ENCODE measurements at places on chromosomes 4 and X.

- no peak for DNase-seq
Measured at GRCh38 chrX:16839852-16840460, 30.2 kb downstream of the RBBP7 start.

DNA sequence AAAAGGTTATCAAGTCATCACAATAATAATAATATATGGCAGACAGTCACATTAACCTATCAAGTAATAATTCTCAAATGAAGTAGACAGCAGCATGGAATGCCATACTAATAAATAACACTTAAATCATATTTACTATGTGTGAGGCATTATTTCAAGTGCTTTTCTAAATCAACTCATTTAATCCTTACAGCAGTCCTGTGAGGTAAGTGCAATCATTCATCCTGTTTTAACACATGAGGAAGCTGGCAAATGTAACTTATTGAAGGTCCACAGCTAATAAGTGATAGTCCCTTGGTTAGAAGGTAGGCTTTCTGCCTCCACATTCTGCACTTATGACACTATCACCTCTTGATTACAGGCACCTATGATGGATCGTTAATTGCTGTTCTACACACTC is 24.5 kb downstream of the GABRA4 start:
- DNase-seq: no peak

DNA sequence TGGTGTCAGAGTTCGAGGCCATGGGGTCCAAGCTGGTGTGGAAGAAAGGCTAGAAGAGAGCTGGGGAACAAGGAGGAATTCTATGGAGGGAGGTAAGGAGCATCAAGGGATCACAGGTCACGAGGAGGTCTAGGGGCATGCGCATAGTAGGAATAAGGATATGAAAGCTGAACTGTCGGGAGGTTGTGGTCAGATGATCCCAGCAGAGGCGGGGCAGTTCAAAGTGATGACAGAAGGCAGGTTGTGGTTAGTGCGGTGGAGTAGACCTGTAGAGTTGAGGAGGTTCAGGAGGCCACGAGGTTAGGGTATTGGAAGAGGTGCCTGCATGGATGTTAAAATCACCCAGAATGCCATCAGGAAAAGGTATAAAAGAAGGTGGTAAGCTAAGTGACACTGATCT is 156.3 kb downstream of the TMEM164 start:
- no peak for DNase-seq

GRCh38 chrX:10819973-10820372 is 199.6 kb upstream of the MID1 start:
- no peak for DNase-seq

GRCh38 chrX:122440832-122441231 is 743.2 kb upstream of the GRIA3 start:
- no peak for DNase-seq

- DNase-seq: no peak
Measured at GRCh38 chr4:57071326-57071725, 38.9 kb downstream of the IGFBP7 start.

GRCh38 chrX:67564475-67564874 is 20.7 kb downstream of the AR start:
- no peak for DNase-seq

GRCh38 chr4:180637616-180638015 is 1605.6 kb upstream of the TENM3 start:
- no peak for DNase-seq

DNA sequence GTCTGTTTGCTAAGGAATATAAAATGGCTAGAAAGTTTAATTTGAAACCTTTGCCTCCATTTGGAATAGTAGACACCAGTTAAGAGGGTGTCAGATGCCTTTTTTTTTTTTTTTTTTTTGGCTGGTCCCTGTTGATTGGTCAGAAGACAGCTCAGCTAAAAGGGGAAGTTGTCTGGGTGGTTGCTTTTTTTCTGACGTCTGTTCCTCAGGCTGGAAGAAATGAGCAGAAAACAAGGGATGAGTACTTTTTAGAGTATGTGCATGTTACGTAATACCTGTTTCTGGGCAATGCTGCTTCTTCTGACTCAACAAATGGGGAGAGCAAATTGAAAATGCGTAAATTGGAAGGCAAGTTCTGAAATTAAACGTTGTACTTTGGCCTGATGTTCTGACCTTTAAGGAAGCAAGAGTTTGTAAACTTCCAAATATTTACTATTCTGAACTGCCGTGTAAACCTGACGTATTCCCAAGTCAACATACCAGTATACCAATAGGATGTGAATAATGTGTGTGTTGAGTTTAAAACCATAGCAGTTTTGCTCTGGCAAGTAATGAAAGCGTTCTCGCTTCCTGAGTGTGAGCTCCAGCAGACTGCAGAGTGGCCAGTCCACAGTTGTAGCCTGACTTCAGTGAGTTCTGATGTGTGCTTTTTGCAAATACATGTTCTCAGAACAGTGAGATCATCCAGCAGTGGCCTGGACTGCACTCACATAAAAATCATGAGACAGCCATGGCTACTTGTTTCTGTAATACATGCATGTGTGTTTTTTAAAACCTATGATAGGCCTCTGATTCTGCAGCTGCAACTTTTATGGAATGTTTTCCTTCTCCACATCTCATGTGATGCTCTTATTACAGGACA is 1.7 kb downstream of the SAT1 start:
- DNase-seq: no peak

GRCh38 chr4:11503166-11503565 is 74.5 kb upstream of the HS3ST1 start:
- no peak for DNase-seq

DNA sequence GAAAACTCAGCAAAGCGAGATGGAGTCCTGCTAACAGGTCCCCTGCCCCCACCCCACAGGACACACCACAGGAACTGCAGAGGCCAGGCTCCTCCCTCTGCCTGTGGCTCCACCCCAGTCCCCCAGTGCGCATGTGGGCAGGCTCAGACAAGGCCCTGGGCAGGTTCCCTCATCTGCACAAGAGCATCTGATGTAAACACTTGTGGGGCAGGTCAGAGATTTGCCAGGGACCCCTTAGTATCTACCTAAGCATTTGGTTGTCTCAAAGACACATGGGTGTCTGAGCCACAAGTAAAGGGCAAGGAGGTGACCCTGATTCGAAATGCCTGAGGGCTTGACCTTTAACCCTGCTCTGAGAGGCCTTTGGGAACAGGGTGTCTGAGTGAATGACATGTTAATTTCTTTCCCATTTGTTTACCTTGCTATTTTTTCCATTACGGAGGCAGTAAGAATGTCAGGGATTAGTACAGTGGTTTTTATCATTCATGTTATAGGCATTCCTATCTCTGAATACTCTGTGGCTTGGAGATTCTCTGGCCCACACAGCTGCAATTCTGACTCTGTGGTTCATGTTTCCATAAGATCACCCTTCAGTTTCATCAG is 85.3 kb downstream of the ZNF518B start:
- DNase-seq: no peak

DNA sequence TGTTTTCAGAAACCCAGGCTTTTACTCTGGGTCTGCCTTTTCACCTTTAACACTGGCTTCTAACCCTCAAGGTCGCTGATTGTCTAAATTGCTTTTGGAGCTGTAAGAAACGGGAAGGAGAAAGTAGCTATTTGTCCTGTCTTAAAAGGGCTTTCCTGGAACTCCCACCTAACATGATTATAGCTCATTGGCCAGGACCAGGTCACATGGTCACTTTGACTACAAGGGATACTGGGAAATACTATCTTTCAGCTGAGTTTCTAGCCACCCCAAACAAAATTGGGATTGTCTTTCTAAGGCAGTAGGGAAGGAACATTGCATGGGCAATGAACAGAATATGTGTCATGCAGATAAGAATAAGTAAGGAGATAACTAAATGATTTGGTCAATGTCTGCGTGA is 106.7 kb upstream of the ARHGAP24 start:
- DNase-seq: no peak

DNA sequence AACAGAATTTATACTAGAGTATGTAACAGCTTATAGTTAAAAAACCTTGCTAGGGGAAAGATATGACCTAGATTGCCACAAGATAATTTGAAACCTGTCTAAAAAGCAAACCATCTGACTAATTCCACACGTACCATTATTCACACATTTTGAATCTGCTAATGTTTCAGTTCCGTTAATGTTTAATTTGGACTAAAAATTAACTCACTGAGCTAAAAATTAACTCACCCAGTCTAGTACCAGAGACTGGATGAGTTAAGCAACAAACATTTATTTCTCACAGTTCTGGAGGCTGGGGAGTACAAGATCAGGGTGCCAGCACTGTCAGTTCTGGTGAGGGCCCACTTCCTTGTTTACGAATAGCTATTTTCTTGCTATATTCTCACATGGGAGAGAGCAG is 231.5 kb upstream of the DIAPH2 start:
- no peak for DNase-seq

DNA sequence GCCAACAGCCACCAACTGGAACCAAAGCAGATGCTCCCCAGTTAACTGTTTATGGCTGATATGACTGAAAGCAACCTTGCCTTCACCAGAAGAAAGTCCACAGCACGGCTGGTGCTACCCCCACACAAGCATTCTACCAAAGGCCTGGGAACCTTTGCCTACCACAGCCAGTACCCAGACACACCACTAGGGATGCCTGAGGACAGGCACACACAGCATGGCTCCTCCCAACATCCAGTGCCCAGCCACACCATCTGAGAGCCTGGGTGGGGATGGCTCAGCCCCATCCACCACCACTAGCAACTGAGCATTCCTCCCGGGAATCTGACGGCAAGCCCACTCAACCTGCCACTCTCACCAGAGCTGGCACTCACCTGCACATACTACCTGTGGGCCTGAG is 178.6 kb downstream of the SLC7A11 start:
- no peak for DNase-seq

DNA sequence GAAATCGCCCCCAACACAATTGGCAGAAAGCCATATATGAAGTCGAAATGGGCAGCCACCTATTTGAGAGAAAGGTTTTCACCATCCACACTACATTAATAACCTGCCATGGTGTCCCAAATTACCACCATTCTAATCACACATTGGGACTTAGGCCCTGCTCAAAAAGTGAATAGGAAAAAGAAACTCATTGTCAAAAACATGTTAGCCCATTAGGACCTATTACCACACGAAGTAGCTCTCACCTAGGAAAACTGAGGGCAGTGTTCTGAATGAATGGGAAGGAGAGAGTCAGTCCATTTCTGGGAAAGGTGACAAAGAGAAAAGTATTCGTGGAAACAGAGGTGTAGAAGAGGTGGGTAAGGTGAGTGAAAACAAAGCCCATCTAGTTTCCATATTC is 60.8 kb downstream of the GPC3 start:
- DNase-seq: no peak

DNA sequence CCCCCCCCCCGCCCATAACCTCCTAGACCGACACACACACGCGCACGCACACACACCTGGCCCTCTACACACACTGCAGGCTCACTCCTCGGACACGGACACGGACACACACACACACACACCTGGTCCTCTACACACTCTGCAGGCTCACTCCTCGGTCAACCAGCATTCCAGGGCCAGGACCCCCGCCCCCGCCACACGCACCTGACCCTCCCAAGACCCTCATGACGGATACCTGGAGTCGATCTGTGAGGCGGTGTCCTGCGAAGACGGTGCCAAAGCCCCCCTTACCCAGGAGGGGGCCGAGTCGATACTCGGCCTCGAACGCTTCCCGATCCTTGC is 552 bp downstream of the PIM2 start:
- DNase-seq: no peak

- DNase-seq: no peak
Measured at GRCh38 chr4:63036159-63036866, 1372.9 kb downstream of the TECRL start.

- no peak for DNase-seq
Measured at GRCh38 chrX:68292471-68292870, 140.8 kb downstream of the OPHN1 start.

- no peak for DNase-seq
Measured at GRCh38 chr4:83974111-83974780, 438.3 kb downstream of the GPAT3 start.

GRCh38 chrX:21166272-21166982 is 207.8 kb upstream of the CNKSR2 start:
- DNase-seq: no peak

- no peak for DNase-seq
Measured at GRCh38 chr4:181176306-181176705, 1066.9 kb upstream of the TENM3 start.

GRCh38 chr4:114758066-114758465 is 159.5 kb downstream of the UGT8 start:
- DNase-seq: no peak

GRCh38 chr4:108391701-108392455 is 223.1 kb upstream of the LEF1 start:
- DNase-seq: no peak

DNA sequence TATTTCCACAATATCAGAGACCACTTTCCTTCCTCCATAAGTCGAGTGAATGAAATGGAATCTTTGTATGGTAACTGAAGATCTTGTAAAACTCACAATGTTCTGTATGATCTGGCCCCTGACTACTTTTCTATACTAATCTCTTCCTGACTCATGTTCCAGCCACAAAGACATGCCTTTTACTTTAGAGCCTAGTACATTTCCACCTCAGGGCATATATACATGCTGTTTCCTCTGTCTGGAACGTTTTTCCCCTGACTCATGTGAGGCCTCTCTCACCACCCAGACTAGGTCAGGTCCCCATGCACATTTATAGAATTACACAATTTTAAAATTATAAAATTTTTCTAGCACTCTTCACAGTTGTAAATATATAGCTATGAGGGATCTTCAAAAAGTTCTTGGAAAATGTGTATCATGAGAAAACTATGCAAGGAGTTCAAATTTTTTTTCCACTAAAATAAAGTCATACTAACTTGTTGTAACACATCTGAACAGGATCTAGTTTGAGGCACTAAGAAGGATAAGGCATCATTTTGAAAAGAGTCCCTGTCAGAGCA is 208.8 kb downstream of the SH2D1A start:
- DNase-seq: no peak

DNA sequence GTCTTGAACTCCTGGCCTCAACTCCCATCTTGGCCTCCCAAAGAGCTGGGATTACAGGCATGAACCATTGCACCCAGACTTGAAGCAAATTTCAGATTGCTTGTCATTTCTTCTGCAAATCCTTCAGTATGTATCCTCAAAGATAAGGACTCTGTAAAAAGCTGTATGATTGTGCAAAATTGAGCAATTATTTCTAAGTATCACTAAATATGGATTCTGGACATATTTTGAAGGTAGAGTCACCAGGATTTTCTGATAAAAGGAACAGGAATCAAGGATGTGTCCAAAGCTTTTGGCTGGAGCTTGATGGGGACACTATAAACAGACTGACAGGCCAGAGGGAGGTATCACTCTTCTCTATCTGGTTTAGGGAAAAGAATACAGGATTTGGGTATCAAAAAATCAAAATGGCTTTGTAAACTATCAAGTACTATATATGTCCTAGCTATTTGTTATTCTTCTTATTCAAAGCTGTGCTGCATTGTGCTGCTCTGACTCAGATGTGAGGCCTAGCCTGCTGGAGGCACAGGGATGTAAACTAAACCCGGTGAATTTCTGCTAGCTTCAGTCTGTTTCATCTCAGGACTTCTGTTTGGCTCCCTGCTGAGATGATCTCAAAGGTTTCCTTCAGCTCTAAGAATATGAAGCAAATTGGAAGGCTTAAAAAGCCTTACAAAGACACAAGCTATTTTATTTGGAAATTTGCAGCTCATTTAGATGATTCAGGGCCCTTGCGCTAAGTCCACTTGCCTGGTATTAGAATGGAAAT is 8.3 kb downstream of the RPS4X start:
- DNase-seq: no peak

GRCh38 chrX:97691901-97692455 is 808.3 kb downstream of the RPA4 start:
- no peak for DNase-seq
